Mesothelial cell of epicardium (in vitro differentiated cells): ENCODE measurements at places on chromosomes 7 and 10.

DNA sequence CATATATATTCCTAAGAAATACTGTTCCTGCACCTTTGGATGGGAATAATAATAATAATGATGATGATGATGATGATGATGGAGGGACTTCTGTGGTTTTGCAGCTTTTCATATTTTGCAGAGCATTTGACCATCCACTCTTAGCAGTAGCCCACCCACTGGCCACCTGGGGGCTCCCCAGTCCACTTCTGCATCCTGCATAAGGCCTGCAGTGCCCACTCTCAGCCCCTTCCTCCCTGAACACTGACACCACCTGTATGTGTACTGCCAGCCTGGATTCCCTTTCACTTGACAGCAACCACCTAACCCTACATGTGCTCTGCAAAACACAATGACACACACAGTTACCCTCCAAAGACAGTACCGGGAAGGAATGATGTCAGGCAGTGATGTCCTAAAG is 131.4 kb downstream of the ADAM12 start:
- H3K36me3 ChIP-seq, result no peaks in the 10 kb centered on the region
- H3K27ac ChIP-seq, result no peak overlapping the region
- H3K4me3 ChIP-seq, result no peak overlapping the region

DNA sequence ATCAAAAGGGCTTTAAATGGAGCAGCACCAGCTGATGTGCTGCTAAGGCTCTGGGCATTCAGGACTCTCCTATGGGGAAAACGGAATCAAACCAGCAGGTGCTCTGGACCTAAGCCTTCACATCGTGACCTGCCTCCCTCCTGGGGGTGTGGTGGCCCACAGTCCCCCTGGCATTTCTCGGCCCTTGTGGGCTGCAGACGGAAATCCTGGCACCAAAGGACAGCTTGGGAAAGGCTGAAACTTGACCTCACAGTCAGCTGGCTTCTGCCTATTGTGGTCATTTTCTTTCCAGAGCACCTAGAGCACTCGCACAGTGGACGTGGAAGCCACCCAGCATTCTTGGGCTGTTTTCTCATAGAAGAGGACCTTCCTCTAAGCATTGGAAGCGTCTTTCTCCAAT is 74.8 kb downstream of the TPST1 start:
- no peak overlapping the region for H3K4me3 ChIP-seq
- DNase-seq, result no peak
- no peaks in the 10 kb centered on the region for H3K27me3 ChIP-seq
- H3K27ac ChIP-seq, result no peak overlapping the region

DNA sequence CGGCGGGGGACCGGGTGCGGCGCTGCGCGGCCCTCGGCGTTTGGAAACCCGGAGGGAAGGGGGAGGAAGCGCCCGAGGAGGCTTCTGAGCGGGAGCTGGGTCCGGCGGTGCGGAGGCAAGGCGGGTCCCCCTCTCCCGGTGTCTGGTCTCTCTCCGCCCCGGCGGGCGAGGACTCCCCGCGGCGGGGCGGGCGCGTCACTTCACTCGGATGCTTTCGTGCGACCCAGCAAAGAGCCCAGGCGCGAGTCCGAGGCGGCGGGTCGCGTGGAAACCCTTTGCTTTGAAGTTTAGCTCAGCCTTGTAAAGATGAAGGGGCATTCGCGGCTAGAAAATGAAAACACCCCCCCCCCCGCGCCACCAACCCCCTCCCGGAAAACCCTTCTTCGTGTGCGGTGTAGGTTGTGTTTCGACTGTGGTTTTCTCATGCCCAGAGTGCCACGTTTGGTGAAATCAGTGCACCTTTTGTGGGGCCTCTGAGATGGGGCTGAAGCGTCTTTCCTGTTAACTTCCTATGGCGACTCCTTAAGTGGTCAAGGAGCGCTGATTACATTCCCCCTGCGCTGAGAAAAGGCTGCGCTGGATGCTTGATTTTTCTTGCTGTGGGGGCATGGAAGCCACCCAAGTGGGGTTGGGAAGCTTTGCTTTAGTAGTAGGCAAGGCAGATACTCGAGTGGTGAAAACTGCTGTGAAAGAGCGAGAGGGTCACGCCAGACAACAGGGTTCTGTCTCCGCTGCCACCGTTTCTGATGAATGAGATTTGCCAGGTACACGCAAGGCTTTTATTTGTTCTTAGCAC is 876 bp downstream of the GNAI1 start:
- no peaks in the 10 kb centered on the region for H3K27me3 ChIP-seq
- peaks cover 39% of the 10 kb centered on the region for H3K4me1 ChIP-seq
- no peaks in the 10 kb centered on the region for H3K36me3 ChIP-seq
- DNase-seq, result peak; percentile 42

DNA sequence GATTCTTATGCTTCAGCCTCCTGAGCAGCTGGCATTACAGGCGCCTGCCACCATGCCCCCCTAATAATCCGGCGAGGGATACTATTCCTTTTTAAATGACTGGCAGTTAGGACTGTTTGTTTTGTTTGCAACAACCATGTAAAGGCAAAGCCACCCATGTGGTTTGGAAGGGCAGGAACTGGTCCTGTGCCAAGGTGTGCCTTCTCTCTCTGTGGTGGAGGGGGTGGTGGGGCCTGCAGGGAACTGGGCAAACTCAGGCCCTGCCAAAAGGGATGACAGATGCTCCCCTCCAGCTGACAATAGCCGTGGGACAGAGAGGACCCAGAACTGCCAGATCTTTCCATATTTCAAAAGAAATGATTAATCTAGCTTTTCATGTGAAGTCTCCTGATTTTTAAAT is 23.5 kb upstream of the WAPL start:
- no peaks in the 10 kb centered on the region for H3K36me3 ChIP-seq
- DNase-seq, result no peak
- H3K4me1 ChIP-seq, result no peaks in the 10 kb centered on the region
- no peak overlapping the region for H3K27ac ChIP-seq

- H3K4me3 ChIP-seq, result no peak overlapping the region
- peaks cover 23% of the 10 kb centered on the region for H3K27me3 ChIP-seq
- no peak for DNase-seq
- no peaks in the 10 kb centered on the region for H3K36me3 ChIP-seq
These were observed 498.3 kb downstream of the SORCS3 start for GRCh38 chr10:105139363-105139896.
